Calu3 (cell line): ENCODE measurements at places on chromosomes 2 and 18.

- H3K4me3 ChIP-seq = no peak overlapping the region
- no peak for DNase-seq
- no peaks in the 10 kb centered on the region for H3K36me3 ChIP-seq
- no peaks in the 10 kb centered on the region for H3K27me3 ChIP-seq
These were observed 31.4 kb downstream of the SEMA4F start for GRCh38 chr2:74685408-74685807.

- H3K4me3 ChIP-seq = no peak overlapping the region
- no peaks in the 10 kb centered on the region for H3K36me3 ChIP-seq
- peak; percentile 2 for DNase-seq
- no peak overlapping the region for H3K27ac ChIP-seq
- no peaks in the 10 kb centered on the region for H3K27me3 ChIP-seq
- H3K4me1 ChIP-seq = no peaks in the 10 kb centered on the region
These were observed 229.5 kb upstream of the ZC3H15 start for GRCh38 chr2:186256540-186256939.

DNA sequence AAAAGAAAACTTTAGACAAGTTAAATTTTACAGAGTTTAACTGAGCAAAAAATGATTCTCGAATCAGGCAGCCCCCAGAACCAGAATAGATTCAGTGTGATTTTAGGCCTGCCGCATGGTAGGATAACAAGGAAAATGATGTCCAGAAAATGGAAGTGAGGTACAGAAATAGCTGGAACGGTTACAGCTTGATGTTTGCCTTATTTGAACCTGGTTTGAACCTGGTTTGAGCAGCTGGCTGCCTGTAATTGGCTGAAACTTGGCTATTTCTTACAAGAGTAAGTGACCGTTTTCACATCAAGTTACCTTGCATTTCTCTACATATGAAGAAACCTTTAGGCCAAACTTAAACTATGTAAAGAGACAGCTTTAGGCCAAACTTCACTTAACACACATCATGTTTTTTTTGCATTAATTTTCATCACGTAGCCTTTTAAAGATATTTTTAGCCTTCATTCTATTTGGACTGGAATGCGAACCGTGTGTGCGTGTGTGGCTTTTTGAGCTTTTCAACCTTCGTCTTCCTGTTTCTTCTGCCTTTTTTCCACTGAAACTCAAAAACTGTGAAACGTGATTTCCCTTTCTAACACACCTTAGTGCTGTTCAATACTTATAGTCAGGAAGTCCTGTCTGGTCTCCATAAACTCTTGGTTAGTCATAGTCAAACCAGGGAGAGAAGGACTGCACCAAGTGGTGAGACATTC is 4.5 kb upstream of the POLE4 start:
- no peaks in the 10 kb centered on the region for H3K27me3 ChIP-seq
- no peak overlapping the region for H3K27ac ChIP-seq
- H3K4me3 ChIP-seq = no peak overlapping the region
- H3K4me1 ChIP-seq = peaks cover 29% of the 10 kb centered on the region
- H3K36me3 ChIP-seq = peaks cover 10% of the 10 kb centered on the region
- no peak for DNase-seq

DNA sequence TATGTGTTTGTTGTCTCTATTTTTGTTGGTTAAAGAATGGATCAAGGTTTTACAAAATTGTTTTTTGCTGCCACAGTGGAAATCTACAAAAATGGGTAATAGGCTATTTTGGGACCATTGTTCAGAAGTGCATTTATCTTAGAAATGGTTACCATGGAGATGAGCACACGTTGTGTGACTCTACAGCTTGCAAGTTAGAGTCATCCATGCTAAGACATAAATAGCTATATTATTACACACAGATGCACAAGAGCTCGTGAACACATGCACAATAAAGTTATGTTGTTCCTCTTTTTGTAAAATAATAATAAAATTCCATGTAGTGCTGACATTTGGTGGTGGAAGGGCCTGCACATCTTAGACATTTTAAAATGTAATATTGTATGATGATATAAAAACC is 15.5 kb upstream of the DUSP19 start:
- H3K4me1 ChIP-seq = peaks cover 7% of the 10 kb centered on the region
- no peak for DNase-seq
- H3K4me3 ChIP-seq = no peak overlapping the region

DNA sequence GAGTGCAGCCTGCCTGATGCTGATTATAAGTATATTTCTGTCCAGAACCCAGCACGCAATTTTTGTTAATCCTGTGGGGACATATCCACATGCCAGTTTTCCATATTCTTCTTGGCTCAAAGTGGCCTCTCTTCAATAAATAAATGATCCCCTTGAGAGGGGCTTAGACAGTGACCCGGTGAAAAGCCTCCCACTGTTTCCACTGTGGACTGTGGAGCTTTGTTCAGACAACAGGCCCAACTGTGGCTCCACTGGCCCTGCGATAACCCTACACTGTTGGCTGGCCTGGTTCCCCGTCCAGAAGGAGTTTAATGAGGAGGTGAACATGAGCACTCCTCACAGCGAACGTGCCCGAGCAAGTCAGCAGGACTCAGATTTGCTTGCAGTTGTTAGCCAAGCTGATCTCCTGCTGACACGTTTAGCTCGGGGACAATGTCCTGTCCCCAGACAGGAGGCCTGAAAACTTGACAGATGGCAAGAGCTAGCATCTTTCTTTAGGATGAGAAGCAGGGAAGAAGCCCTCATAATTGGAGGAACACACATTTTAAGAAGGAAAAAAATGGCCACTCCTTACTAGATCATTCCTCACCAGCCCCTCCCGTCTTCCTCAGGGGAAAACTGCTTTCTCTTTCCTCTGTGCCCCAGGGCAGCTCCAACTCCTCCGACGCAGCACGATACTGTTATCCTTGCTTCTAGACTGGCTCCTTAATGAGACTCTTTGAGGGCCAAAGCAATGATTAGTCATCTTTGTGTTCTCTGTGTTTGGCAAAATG is 20.0 kb upstream of the MTCL1 start:
- H3K4me1 ChIP-seq = no peaks in the 10 kb centered on the region
- no peaks in the 10 kb centered on the region for H3K36me3 ChIP-seq
- no peaks in the 10 kb centered on the region for H3K27me3 ChIP-seq
- no peak overlapping the region for H3K4me3 ChIP-seq
- DNase-seq = no peak

DNA sequence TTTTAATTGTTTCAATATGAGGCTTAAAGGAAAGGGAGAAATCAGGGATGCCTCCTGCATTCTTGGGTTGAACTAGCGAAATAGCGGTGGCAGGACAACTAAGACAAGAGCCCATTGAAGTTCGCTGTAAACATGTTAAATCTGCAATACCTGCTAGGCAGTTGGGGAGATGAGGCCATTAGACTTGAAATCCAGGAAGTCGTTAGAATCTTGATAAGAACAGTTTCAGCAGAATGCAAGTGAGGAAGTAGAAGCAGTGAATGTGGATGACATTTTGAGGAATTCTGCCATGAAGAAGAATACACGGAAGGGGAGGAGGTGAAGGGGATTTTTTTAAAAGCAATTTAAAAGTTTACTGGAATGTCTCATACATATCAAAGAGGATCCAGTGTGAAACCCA is 109.7 kb downstream of the LPIN1 start:
- peaks cover 27% of the 10 kb centered on the region for H3K27me3 ChIP-seq
- no peak overlapping the region for H3K4me3 ChIP-seq
- no peak for DNase-seq
- H3K27ac ChIP-seq = no peak overlapping the region
- H3K36me3 ChIP-seq = no peaks in the 10 kb centered on the region

DNA sequence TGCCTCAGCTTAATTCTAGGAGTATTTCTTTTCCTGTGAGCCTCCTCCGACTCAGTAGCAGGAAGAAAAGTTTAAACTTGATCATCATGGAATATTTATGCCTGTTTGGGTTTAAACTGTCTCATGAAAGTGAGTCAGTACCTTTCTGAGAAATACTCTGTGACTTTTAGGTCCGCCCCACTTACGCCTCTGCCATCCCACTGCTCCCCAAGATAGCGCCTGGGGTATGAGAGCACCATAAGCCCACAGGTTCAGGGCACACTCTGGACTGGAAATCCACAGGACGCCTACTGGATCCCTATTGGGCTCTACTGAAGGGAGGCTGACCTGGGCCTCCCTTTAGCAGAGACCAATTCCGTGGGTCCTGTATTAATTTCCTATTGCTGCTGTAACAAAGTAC is 175.8 kb upstream of the CDH20 start:
- DNase-seq = no peak
- peaks cover 9% of the 10 kb centered on the region for H3K27me3 ChIP-seq
- H3K27ac ChIP-seq = no peak overlapping the region

DNA sequence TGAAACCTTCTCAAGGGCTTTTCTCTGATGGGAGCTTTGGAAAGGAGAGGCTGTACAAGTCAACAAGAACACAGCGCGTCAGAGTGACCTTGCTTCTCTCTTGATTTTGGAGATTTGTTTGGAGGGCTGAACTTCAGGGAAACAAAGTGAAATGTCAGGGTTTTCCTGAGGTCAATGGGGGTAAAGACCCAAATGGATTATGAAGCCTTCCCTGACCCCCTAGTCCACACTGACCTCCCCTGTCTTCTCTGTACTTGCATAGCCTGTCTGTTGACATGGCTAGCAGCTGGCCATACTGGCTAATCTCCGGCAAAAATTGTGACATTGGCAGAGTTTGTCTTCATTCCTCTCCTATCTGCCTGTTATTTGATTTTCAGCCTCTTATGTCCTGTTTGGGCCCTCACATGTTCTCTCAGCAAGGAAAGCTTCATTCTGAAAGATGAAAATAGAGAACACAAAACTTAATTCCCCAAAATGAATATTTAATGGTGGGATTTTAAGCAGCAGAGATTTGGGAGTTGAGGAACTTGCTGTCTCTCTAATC is 149.3 kb upstream of the HAAO start:
- no peak overlapping the region for H3K27ac ChIP-seq
- DNase-seq = no peak
- H3K36me3 ChIP-seq = no peaks in the 10 kb centered on the region
- peaks cover 2% of the 10 kb centered on the region for H3K4me1 ChIP-seq
- peaks cover 9% of the 10 kb centered on the region for H3K27me3 ChIP-seq

DNA sequence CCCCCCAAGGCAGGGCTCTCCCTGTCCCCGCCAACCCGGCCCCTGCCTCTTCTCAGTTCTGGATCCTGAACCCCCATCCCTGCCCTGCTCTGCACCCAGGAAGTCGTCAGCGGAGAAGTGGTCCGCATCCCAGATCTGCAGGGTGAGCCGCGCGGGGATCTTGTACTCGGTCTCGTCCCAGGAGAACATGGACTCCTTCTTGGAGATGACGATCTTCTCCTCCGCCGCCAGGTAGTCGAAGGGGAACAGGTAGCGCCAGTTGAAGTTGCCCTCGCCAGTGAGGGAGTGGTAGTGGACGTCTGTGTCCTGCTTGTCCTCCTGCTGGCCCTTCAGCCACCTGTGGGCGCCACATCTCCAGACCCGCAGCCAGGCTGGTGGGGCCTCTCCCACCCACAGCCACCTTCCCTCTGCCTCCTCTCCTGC is 16.3 kb downstream of the OTOF start:
- no peaks in the 10 kb centered on the region for H3K27me3 ChIP-seq
- no peaks in the 10 kb centered on the region for H3K36me3 ChIP-seq
- no peak overlapping the region for H3K4me3 ChIP-seq
- no peak overlapping the region for H3K27ac ChIP-seq

DNA sequence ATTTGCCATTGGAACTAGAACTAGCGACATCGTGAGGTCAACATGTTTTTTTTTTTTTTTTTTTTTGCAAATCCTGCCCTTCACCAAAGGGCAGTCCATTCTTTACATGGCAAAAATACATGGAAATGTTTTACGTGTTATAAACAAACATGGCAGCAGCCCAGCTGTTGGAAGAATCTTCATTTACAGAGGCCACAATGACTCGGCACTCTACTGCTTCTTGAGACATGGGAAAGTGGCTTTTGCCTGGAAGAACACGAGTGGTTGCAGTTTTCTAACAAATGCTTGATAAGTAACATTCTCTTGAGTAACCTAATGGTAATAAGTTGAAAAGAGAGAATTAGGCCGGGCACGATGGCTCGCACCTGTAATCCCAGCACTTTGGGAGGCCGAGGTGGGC is 22.8 kb upstream of the POLR1B start:
- peaks cover 14% of the 10 kb centered on the region for H3K36me3 ChIP-seq
- H3K4me1 ChIP-seq = no peaks in the 10 kb centered on the region
- H3K27ac ChIP-seq = no peak overlapping the region
- no peak overlapping the region for H3K4me3 ChIP-seq

DNA sequence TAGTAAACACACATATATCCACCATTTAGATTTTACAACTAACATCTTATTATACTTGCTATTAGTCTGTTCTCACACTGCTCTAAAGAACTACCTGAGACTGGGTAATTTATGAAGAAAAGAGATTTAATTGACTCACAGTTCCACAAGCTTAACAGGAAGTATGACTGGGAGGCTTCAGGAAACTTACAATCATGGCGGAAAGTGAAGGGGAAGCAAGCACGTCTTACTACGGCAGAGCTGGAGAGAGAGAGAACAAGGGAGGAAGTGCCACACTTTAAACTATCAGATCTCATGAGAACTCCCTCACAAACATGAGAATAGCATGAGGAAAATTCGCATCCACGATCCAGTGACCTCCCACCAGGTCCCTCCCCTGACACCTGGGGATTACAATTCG is 240.7 kb downstream of the CAMKMT start:
- H3K27me3 ChIP-seq = no peaks in the 10 kb centered on the region
- H3K27ac ChIP-seq = no peak overlapping the region

DNA sequence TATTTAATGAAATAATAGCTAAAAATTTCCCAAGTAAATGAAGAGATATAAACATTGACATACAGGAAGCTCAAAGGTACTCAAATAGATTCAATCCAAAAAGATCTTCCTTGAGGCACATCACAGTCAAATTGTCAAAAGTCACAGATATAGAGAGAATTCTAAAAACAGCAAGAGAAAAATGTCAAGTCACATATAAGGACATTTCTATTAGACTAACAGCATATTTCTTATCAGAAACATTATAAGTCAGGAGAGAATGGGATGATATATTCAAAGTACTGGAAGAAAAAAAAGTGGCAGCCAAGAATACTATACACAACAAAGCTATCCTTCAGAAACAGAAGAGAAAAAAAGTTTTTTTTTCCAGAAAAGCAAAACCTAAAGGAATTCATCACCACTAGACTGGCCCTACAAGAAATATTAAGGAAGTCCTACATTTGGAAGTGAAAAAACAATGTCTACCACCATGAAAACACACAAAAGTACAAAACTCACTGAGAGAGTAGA is 21.1 kb upstream of the FABP1 start:
- peaks cover 8% of the 10 kb centered on the region for H3K27me3 ChIP-seq
- no peak for DNase-seq
- H3K36me3 ChIP-seq = no peaks in the 10 kb centered on the region
- H3K4me3 ChIP-seq = no peak overlapping the region

DNA sequence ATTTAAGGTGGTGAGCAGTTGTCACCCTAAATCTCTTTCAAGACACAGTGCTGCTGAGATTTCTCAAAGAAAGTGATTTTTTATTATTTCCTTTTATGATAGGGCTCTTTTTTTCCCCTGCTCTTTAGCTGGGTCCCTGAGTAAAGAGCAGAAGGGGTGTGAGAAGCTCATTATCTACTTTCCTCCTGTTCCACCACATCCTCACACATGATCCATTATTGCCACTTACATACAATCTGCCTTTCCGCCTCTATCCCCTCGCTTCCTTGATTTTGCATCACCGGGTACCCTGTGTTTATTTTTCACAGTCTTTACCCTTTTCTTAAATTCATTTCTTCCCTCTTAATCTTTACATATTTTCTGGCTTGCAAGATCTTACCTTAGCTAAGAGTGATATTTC is 93.9 kb upstream of the CCDC85A start:
- no peak for DNase-seq
- no peaks in the 10 kb centered on the region for H3K4me1 ChIP-seq
- no peak overlapping the region for H3K4me3 ChIP-seq
- no peak overlapping the region for H3K27ac ChIP-seq
- no peaks in the 10 kb centered on the region for H3K36me3 ChIP-seq
